ENCODE measurements at places on chromosomes 2 and 18.

DNA sequence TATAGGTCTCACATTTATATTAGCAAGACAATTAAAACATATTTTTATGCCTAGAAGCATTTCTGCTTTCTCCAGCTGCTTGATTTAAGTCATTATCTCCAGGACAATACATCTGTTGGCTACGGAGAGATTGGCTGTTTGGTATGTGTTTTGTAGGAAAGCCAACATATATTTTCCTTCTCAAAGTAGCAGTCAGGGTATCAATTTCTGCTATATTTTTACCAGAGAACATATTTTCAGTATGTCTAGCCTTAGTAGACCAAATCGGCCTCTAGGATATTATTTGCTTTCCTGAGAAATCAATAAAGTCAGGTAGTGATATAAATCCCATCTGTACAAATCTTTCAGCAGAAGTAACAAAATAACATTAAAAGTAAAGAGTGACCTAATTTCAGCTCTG, 150.0 kb upstream of the COL3A1 start:
- DNase-seq = no peak

DNA sequence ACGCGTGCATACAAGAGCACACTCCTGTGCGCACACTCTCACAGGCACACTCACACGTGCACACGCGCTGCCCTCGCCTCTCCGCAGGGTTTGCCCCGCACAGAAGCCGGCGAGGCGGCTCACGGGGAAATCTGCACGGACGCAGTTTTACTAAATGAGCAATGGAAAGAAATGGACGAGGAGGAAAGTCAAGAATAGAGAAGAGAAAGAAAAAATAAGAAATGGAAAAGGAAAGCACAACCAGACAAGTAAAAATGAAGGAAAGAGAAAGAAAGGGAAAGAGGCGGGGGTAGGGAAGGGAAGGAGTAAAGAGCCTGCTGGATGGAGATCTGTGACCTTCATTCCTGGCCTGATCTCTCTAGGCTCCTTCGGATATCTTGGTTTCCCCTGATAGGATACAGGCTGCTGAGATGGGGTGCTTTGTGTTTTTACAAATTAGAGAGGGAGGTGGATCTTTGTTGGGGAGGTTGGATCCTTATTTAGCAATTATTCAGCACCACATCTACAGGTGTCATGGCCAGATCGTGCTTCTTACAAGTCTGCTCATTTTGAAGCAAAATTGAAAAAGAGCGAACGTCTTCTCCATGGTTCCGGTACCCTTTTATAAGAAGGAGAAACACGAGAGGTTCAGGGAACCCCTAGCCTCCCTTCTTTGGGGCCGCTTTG, 693 bp upstream of the LRP2 start:
- no peak for DNase-seq

DNA sequence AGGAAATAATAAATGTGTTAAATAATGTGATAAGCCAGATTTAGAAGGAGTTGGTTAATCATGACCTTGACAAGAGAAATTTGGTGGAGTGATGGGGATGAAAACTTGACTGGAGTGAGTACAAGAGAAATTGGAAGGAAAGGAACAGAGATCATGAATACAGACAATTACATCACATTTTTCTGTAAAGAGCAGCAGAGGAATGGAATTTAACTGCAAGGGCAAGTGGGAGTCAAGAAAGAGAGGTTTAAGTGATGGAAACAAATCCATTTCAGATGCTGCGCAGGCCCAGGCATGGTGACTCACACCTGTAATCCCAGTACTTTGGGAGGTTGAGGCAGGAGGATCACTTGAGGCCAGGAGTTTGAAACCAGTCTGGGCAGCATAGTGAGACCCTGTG, 46.7 kb downstream of the ICA1L start:
- DNase-seq = no peak

DNA sequence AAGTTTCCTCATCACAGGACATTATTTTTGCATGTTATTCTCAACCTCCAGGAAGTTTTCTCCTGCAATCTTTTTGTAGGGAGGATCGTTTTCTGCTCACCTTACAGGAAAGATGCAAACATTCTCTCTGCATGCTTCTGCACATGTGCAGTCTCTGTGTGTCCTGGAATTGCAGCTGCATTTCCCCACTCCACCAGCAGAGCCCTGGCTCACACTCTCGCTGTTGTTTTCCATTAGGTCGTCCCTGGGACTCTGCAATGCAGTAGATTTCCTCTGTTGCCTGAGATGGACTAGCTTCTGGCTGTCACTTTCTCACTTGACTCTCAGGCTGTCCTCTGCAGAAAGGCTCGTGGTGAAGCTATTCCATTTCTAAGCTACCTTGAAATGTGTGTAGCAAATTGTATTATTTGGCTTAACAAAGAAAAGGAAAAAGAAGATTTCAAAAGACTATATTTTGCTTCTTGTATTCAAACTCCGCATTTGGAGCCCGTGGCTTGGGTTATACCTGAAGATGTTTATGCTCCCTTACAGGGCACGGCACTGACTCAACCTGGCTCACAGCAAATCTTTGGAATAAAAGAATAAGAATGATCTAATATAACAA, 346.7 kb downstream of the RAD51AP2 start:
- no peak for DNase-seq

GRCh38 chr2:4900242-4900641, 791.9 kb upstream of the SOX11 start:
- DNase-seq = no peak

GRCh38 chr2:72963423-72964145, 46.3 kb downstream of the EMX1 start:
- no peak for DNase-seq

DNA sequence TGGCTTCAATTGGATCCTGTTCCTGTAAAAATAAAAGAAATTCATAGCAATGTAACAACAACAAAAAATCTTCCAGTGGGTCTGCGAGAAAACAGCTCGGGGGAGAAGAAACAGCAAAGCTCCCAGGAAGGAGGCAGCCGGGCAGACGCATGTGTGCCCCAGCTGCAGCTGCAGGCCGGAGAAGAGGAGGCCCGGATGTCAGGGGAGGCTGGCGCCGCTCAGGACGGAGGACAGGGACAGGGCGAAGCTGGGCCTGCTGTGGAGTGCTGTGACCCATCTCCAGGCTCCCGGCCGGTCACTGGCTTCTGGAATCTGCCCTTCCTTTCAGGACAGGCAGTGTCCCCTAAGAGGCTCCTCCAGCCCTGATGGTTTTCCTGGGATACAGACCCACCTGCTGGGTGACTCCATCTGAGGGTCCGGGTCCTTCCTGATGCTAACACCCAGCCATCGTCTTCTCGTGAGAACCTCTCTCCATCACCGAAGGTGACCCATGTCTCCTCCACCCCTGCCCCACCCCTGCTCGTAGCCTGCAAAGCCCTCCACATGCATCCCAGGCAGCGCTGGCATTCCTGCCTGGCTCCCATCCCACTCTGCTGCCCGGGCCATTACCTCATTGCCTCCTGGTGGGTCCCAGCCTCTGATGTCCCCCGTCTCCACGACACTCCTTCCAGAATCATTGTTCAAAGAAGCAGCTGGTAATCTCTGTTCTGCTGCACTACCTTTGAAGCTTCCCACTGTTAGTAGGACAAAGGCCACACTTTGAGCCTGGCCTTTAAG, 145.4 kb upstream of the TWIST2 start:
- no peak for DNase-seq

GRCh38 chr2:241603686-241604085, 33.3 kb downstream of the THAP4 start:
- no peak for DNase-seq

- no peak for DNase-seq
Observed at GRCh38 chr2:179677077-179677688, 184.2 kb downstream of the ZNF385B start.

- DNase-seq = no peak
Observed at GRCh38 chr18:9139400-9140039, 2.9 kb downstream of the ANKRD12 start.

DNA sequence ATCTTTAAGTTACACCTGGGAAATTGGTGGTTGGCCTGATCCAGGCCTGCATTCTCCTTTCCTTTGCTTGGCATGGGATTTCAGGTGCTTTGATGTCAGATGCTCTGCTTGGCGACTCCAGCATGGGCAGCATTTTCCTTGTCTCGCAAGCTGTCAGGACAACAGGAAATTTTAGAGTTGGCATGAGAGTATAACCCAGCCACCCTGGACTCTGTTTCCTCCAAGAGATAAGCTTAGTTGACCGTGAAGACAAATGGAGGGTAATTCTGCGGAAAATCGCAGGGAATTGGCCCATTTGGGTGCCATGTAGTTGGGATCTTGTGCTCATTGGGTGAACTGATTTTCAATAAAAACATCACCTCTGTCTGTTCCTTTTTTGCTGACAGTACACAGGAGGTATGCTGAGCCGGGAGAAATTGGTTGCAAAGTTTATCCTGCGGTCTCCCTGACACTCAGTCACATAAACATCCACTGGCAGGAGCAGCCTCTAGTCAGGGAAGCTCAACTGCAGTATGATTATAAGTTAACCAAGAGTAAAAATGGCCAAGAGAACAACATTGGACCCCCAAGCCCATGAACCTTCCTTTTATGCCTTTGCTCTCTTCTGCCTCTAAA, 409.9 kb downstream of the SETBP1 start:
- DNase-seq = no peak

- DNase-seq = no peak
Observed at GRCh38 chr2:127770973-127771735, 39.8 kb downstream of the WDR33 start.

GRCh38 chr2:15331787-15332186, 229.3 kb downstream of the NBAS start:
- DNase-seq = no peak

GRCh38 chr2:40144022-40144421, 307.9 kb downstream of the SLC8A1 start:
- DNase-seq = no peak

GRCh38 chr2:54015798-54016699, 45.3 kb upstream of the PSME4 start:
- no peak for DNase-seq

DNA sequence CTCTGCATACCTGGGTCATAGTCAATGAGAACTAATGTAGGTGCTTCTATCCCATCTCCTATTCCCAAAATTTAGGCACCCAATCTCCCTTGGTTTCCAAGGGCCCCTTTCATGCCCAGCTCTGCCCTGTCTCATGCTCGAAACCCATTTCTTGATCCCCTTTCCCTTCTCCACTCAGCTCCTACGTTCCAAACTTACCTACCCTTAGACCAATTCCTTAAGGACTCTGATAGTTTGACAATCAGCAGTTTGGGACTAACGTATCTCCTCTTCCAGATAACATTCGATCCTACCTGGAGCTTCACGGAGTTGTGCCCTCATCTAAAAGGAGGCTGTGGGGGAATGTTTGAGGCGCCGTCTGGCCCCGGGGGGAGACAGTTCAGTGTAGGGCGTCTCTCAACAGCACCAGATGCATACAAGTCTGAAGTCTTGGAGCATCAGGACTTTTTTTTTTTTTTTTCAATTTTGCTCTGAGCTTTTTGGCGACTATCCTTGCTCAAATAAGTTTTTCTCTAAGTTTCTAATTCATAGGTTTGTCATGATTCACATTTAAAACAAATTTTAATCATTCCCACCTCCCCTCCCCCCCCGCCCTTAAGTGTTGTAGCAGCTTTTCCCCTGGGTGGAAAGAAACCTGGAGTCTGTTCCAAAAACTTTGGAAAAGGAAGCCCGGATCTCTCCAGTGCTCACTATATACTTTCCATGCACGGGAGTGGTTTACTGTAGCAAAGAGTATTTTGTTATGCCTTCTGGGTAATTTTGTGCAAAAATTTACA, 141.2 kb upstream of the LGALSL start:
- no peak for DNase-seq

GRCh38 chr2:158745067-158745865, 49.9 kb upstream of the DAPL1 start:
- peak; percentile 4 for DNase-seq

DNA sequence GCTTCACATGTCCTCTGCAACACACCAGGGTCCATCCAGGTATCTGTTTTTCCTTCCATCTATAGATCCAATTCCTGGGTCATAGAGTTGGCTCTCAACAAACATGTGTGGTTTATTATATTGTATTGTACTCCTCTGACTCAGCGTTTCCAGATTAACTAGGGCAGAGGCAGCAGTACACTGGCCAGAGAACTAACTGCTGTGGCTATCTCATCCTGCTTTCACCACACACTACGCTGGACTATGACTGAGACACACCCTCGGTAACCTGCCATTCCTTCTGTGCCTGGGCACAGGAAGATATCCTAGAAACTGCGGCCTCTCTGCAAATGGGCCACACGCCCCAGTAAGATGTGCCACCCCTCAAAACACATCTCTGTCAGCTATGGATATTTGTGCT, 159.8 kb upstream of the STK17B start:
- DNase-seq = no peak

DNA sequence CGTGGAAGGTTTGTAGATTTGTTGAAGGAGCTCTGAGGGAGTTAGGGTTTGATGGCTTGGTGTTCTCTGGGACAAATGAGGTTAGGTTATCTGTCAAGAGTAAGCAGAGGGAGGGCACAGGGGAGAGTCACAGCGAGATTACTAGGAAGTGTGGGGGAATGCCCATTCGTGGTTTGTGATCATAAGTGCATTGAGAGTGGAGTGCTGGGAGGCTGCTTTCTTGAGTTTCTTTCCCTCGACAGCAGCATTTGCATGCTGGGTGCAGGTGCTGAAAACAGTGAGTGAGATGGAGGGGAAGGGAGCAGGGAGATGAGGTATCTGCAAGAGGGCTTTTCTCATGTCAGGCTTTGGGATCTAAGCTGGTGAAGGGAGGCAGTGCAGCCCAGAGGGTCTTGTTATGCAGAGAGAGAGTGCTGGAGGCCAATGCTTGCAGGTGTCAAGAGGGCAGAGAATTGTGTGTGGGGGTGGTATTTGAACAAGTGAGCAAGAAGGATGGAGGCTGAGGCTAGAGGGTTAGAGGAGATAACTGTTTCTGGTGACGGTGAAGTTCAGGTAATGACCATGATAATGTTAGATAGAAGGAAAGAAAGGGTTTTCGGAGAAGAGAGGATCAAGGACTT, 8.8 kb downstream of the RALB start:
- peak; percentile 52 for DNase-seq

DNA sequence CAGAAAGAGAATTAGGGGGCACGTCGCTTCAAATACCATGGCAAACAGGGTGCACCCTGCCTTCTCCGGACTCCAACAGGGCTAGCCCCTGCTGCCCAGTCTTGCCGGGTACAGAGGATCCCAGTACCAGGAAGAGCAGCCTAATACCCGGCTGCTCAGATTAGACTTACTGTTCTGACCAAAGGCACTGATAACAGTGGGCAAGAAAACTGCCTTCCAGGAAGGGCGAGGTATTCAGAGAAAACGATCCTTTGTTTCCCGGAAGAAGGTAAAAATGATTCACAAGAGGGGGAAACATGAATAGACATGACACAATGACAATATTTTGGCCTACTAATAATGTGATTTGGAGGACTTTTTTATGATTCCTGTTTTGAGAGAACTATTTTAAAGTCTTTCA, 99.9 kb downstream of the SS18 start:
- no peak for DNase-seq

DNA sequence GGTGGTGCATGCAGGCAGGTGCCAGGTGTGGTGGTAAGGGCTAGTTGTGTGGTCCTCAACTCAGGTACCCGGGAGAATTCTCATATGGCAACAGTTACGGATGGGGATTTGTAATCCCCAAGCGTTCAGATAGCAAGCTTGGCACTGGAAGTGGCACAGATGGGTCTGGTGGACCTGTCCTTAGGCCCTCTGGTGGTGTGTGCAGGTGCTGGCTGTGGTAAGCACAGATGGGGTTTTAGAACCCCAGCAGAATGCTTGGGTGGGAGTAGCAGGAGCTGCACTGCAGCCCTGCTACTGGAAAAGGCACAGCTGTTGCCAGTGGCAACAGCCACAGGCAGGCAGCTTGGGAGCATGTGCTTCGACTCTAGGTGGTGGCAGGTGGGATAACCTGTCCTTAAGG, 948.2 kb upstream of the FAM98A start:
- DNase-seq = no peak

Measured in stimulated activated CD4-positive, alpha-beta T cell treated with anti-CD3 and anti-CD28 coated beads, Interleukin-12 subunit alpha, Interleukin-12 subunit beta, amount 100 ng/mL, for 24 hours (primary cell).